CD4-positive, CD25-positive, alpha-beta regulatory T cell (primary cell): ENCODE measurements at places on chromosomes 7 and 10. TPM values are rescaled to one million over a fixed set of nuclear protein-coding genes. Genes with fewer than 3 reads are reported as not detected.
A peak's percentile ranks its signal among the peaks of the same experiment; 100 is the strongest.

GRCh38 chr7:132149436-132150304, 426.6 kb downstream of the PLXNA4 start:
- DNase-seq, result no peak

DNA sequence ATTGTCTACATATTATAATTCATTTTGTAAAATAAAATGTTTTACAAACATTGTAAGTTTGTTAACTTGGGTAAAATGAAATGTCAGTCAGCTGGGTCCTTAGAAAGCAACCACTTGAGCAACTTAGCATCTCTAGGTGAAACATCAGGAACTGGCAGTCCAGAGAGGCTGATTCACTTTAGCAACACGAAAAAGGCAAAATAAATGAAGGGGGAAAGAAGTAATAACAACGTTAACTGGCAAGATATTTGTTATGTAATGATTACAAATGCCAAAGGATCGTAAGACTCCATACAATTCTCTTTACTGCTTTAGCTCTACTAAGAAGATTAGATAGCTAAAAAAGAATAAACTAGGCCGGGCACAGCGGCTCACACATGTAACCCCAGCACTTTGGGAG, 5.0 kb downstream of the PDZD8 start:
- DNase-seq, result no peak

GRCh38 chr10:29681676-29682448, 47.1 kb upstream of the SVIL start:
- peak; percentile 33 for DNase-seq

- DNase-seq, result no peak
Observed at GRCh38 chr7:151699928-151700319, 177.0 kb downstream of the PRKAG2 start.

DNA sequence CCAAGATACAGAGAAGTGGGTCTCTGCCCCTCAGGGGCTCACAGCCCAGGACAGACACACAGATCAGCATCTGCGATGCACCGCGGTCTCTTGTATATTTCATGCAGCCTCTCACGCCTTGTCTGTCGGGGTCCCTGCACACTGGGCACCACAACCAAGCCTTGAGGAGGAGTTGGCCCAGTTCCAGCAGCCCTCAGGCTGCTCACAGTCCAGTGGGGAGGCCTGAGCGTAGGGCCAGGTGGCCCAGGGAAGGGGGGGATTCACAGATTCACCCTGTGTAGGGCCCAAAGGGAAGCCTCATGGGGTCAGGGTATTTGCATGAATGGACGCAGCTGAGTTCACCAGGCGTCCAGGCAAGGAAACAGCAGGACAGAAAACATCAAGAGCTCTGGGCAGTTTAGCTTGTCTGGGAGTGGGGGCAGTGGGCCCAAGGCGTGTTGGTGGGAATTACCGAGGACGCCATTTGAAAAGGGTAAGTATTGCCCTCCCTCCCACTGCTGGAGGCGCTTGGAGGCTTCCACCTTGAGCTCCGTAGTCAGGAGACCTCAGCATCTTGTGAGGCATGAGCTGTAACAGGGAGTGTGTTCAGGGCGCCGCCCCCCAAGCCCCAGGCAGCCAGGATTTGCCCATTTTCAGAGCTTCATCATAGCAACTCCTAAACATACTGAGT, 129.1 kb upstream of the CHST15 start:
- no peak for DNase-seq

DNA sequence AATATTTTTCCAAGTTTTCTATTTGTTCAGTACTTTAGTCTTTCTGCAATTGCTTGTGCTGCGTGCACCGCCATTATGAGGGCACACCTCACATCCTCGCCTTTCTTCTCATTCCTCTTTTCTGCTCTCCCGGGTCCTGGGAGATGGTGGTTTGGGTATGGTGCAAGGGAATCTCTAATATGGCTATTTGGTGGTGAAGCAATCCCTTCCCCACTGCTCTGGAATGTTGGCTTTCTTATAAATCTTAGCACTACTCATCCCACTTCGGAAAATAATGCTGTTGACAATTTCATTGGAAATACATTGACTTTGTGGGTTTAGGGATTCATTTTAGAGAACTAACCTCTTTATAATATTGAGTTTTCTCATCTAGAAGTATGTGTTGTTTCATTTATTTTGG, 1.9 kb upstream of the GCK start:
- DNase-seq, result no peak

- no peak for DNase-seq
Observed at GRCh38 chr7:88104732-88105131, 115.1 kb downstream of the SRI start.

DNA sequence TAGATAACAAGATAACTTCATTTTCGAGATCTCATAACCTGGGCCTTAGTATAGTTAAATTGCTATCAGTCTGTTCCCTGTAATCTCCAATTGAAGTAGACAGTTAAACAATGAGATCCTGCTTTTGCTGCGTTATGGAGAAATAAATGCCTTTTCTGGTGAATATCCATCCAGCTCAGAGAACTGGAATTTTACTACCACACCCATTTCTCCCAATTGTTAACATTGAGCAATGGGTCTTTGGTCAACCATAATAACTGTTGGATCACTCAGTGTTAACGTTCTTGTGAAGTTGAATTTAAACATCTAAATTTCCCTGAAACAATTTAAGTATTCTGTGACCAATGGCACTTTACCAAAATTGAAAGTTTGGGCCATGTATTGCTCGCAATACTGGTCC, 3.0 kb downstream of the CALU start:
- no peak for DNase-seq

DNA sequence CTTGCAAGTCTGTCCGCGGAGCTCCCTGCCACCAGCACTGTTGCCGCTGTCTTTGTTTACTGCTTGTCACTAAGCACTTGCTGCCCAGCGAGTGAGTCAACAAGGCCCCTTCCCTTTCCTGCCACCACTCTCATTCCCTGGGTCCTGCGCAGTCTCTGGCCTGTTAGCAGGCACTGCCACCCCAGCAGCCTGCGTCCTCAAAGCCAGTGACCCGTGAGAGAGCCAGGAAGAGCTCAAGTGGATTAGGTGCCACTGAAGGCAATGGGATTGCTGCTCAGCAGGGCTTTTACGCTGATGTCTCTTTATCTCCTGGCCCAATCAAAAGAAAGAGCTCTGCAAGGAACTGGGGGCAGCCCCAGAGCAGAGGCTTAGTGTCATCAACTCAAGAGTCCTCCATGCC, at the start of gene FRMPD2:
TSS of gene FRMPD2 (minus strand) at position 61 of the 400 bp plus-strand sequence. CDS start 129 bp downstream, outside the sequence.
- DNase-seq, result no peak

GRCh38 chr10:47331491-47331890, 9.2 kb downstream of the GDF2 start:
- DNase-seq, result no peak

- DNase-seq, result no peak
Observed at GRCh38 chr7:98294798-98295382, 13.4 kb downstream of the BRI3 start.

DNA sequence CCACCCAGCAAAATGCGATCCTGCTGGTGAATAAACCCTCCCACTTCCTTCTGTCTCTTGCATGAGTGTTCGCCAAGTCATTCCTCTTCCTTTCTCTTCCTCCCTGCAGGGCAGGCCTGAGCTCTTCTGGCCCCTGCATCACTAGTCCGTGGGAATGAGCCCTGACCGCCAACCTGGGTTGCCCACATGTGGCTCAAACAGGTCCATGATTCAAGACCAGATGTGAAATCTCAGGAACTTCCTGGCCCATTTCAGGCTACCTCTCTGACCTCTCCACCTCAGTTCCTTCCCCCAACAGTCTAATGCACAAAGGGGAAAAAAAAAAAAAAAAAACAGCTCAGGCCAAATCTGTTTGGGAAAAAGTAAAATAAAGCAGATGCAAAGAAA, 5.4 kb upstream of the YWHAG start:
- no peak for DNase-seq

DNA sequence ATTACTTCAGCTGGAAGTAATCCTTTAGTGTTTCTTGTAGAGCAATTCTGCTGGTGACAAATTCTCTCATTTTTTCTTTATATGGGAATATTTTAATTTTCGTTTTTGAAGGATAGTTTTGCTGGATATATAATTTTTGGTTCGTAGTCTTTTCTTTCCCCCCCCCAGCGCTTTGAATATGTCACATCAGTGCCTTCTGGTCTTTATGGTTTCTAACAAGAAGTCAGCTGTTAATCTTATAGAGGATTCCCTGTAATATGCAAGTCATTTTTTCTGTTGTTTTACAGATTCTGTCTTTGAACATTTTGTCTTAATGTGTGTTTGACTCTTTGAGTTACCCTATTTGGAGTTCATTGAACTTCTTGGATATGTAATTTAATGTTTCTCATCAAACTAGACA, 96.3 kb downstream of the SDK1 start:
- no peak for DNase-seq

DNA sequence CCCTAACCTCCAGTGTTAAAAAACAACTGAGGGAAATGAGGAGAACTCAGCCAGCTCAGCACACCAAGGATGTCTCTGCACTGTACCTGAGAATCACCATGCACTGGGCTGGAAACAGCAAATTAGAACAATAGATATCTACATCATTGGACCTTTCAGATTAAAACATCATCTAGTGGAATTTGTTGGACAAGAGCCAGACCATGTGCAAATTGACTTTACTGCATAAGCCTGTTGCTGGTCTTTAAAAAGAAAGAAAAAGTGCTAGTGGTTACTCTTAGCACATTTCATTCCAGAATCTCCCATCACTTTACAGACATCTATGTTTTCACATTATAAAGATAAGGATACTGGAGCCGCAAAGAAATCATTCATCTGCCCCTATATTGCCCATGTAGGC, 75.4 kb downstream of the FGFR2 start:
- no peak for DNase-seq

DNA sequence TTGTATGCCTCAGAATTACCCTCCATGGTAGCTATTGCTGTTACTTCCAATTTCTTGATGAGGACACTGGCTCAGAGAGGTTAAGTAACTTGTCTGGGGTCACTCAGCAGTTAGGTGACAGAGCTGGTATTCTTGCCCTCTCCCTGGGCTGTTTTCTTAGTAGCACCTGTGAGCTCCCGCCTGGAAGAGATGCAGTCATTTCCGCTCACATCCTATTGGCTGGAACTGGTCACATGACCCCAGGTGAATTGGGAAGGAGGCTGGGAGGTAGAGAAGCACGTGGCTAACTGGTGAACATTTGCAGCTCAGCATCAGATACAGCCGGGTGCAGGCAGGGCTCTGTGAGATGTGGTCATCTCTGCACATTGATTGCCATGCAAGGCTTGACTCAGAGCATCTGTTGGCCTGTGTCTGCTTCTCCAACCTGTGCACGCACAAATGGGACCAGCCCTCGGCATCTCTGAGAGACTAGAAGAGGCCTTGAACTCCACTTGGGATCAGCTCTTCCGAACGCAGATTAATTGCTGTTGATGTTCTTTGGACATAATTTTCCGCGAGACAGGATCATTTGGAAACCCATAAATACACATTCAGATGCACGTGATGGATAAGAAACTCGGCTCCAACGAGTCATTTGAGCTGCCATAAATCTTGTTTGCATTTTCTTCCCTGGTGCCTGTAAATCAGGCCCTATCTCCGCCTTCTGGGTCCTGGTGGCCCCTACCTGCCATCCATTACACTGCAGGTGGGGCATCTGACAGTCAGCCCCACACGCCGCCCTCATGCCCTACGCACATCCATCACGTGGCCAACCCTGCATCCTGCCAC, 42.8 kb downstream of the MYL10 start:
- no peak for DNase-seq

DNA sequence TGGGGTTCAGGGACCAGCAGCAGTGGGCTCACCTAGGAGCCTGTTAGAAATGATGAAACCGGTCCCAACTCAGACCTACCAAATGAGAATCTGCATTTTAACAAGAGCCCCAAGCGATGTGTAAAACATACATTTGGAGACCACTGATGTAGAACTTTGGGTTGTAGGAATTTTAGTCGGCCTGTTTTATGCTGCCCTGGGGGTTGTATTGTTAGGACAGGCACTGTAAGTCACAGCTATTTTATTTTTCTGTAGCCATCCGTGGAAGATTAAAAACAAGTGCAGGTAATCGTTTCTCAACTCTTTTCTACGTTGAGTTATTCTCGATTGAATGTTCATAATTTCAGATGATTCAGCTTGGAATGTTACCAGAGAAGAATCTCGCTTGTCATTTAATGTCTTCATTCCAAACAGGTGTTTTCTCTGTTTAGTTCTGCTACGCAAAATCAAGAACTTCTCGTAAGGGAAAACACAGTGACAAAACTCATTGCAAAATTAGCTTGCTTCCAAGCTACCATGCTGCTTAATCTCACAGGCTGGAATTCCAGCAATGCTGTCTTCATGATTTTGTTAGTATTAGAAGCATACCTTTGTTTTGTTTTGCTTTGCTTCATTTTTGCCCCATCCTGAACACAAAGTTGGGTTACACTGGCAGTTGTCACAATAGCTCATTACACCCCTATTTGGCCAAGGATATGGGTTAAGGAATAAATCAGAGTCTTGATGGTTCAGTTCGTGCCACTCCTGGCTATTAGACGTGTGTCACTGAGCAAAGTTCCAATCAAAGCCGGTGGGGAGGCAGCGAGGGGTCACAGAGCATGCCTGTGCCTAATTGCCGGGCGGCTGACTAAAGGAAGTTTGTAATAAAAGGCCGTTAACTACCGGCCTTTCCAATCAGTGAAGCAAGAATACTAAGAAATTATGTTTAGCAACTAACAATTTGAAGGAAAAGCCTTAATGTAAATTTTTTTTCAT, 676.9 kb downstream of the GATA3 start:
- DNase-seq, result no peak

DNA sequence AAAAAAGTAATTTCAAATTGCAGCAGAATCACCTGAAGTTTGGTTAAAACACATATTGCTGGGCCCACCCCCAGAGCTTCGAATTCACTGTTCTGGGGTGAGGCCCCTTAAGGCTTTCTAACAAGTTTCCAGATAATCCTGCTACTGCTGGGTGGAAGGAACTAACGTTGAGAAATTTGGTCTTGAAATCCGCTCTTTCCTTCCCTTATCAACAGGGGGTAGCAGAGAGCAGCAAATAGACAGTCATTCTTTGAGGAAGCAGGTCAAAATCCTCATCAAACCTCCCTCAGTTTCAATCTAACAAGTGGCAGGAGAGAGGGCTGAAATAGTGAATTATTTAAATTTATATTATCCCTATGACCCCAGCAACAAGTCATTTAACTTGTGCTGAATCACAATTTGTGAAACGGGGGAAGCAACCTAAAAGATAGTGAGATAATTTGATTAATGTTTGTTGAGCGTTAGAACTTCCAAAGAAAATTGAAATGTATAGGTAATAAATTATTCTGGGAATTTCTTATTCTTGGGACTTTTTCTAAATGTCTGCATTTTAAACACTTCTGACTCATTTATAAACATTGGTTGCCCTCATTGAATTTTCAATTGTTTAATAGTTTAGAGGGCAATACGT, 21.7 kb upstream of the MALSU1 start:
- peak; percentile 79 for DNase-seq

- no peak for DNase-seq
Observed at GRCh38 chr7:47271749-47272148, 310.2 kb downstream of the TNS3 start.

GRCh38 chr7:101636822-101637623, 7.9 kb upstream of the MYL10 start:
- no peak for DNase-seq

- no peak for DNase-seq
Observed at GRCh38 chr10:6995831-6996230, 415.0 kb downstream of the SFMBT2 start.

- no peak for DNase-seq
Observed at GRCh38 chr10:88037623-88038022, 174.2 kb downstream of the PTEN start.

Gene MRLN
- polyA plus RNA-seq, result not detected

Gene AQP1
- polyA plus RNA-seq, result not detected

Gene KCND2
- polyA plus RNA-seq, result not detected

Gene RALA
- 57.0 TPM for polyA plus RNA-seq

Gene GPR22
- polyA plus RNA-seq, result 0.19 TPM

Gene ZCWPW1
- 5.4 TPM for polyA plus RNA-seq

Gene TUBAL3
- polyA plus RNA-seq, result 0.31 TPM

Gene PON3
- polyA plus RNA-seq, result not detected
